ENCODE measurements at places on chromosomes 13 and 19. TPM values are rescaled to one million over a fixed set of nuclear protein-coding genes. Genes with fewer than 3 reads are reported as not detected.

Gene C19orf81
- 10.2 TPM for total RNA-seq

Gene MEIS3
- total RNA-seq, result 21.3 TPM

Gene NRTN
- 6.5 TPM for total RNA-seq

Gene YJEFN3
- total RNA-seq, result 49.1 TPM

Gene CEACAM16
- total RNA-seq, result 0.50 TPM

Gene GSK3A
- total RNA-seq, result 54.3 TPM

Gene MRI1
- 26.5 TPM for total RNA-seq

Gene PLK5
- total RNA-seq, result 13.4 TPM

Gene ZNF490
- total RNA-seq, result 10.4 TPM

Gene CPAMD8
- total RNA-seq, result 46.1 TPM

Gene LGALS14
- total RNA-seq, result not detected

Gene PSG5
- total RNA-seq, result not detected

Gene NLRP9
- 0.68 TPM for total RNA-seq

Gene CLDN10
- 1.3 TPM for total RNA-seq

Gene TMIGD2
- total RNA-seq, result 1.1 TPM

Gene MARK4
- 197 TPM for total RNA-seq

Gene OBI1
- 26.8 TPM for total RNA-seq

Gene ZNF28
- 17.5 TPM for total RNA-seq

Gene B3GNT8
- total RNA-seq, result 1.2 TPM

Gene KCTD12
- total RNA-seq, result 127 TPM

Gene OR10H1
- total RNA-seq, result 0.39 TPM

Gene TEX101
- total RNA-seq, result 93.3 TPM

Gene C1QTNF9B
- 2.3 TPM for total RNA-seq

Gene ZNF154
- 1.1 TPM for total RNA-seq

Gene CYP4F8
- total RNA-seq, result 0.31 TPM

Gene PLIN4
- 3.7 TPM for total RNA-seq

Gene CEACAM7
- 0.39 TPM for total RNA-seq

Gene ELSPBP1
- total RNA-seq, result 1.1 TPM

Gene CYP2A7
- 1.1 TPM for total RNA-seq

Gene GFY
- total RNA-seq, result 0.62 TPM

Gene NCCRP1
- 1.1 TPM for total RNA-seq

Gene ZSCAN18
- 169 TPM for total RNA-seq

Gene GAS6
- 575 TPM for total RNA-seq

Gene NOTCH3
- total RNA-seq, result 11.4 TPM

Gene ZNF420
- total RNA-seq, result 17.8 TPM

Gene ZIK1
- total RNA-seq, result 15.1 TPM

Gene BSG
- 1,391 TPM for total RNA-seq

Gene SHD
- total RNA-seq, result 0.16 TPM

Gene ZSCAN22
- total RNA-seq, result 3.5 TPM

Gene ZNF844
- total RNA-seq, result 15.7 TPM

Gene TYROBP
- total RNA-seq, result 21.7 TPM

Gene KLK3
- total RNA-seq, result 0.63 TPM

Gene ZNF443
- 4.1 TPM for total RNA-seq

Gene LRG1
- total RNA-seq, result 0.25 TPM

Gene MYO1F
- 4.7 TPM for total RNA-seq

Gene PSG6
- not detected for total RNA-seq

Gene ZNF536
- 35.1 TPM for total RNA-seq

Gene NLRP11
- total RNA-seq, result 4.3 TPM

Gene PEAK3
- 0.55 TPM for total RNA-seq

Gene TMEM150B
- 2.2 TPM for total RNA-seq

Gene BICRA
- 19.2 TPM for total RNA-seq

Gene SIGLEC8
- total RNA-seq, result 0.31 TPM

Gene SHISA7
- 1.0 TPM for total RNA-seq

Gene MBD3L2
- total RNA-seq, result not detected

Gene ZNF681
- 4.5 TPM for total RNA-seq

Gene FARSA
- total RNA-seq, result 53.8 TPM

Gene LAIR2
- not detected for total RNA-seq
